ENCODE measurements at places on chromosomes 5 and 9.
A peak's percentile ranks its signal among the peaks of the same experiment; 100 is the strongest.

GRCh38 chr5:121667292-121667691, 184.4 kb upstream of the FTMT start:
- no peak for DNase-seq

- peak; percentile 60 for DNase-seq
Measured at GRCh38 chr5:757931-758697, 26.4 kb downstream of the ZDHHC11B start.

DNA sequence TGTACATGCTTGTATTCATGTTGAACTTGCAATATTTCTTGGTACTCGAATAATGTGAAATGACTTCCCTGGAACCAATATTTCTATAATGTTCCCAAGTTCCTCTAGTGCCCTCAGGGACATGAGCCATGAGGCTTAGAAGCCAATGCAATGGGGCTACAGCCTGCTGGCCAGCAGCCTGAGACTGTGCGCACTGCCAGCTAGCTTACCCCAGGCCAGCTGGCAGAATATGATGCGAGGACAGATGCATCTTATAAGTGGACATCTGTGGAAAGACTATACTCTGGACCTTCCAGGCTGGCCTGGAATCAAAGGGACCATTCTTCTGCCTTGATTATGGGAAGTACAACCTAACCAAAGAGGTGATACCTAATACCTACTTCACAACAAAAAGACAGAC, 1862.0 kb upstream of the ACO1 start:
- no peak for DNase-seq

DNA sequence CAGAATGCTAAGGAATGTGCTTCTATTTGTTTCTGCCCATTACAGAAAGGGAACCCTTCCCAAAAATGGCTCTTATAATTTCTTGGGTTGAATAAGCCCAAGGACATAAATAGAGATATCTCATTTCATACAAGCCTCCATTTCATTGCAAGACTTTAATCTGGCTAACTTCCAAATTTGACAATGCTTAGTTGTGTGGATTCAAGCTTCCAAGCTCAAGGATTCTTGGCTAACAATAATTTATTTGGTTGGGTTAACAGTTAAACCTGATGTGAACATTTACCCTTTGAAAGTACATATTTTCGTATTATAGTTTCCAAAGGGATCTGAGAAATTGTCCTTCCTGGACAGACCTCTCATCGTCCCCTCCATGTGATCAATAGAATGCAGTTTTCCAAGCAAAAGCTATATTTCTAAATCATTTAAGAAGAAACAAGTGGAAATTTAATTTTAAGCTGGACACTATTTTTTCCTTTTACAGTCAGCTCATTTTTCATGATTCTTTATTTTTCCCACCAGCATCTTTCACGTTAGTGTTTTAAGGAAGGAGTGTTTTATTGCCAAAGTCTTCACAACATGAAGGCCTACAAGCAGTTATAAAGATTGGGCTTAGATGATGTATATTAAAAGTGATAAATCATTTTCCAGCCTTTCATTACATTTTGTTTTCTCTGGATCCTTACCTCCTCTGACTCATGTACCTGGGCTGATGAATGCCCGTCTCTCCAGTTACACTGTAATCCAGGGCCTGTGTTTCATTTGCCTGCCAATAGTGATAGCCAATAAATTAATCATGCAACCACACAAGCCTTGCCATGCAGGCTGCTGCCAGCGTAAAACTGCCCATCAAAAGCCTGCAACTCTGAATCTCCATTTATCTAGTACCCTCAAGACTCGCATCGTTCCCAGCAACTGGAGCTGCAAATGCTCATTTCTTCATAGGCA, 176.7 kb downstream of the NTRK2 start:
- DNase-seq, result no peak

DNA sequence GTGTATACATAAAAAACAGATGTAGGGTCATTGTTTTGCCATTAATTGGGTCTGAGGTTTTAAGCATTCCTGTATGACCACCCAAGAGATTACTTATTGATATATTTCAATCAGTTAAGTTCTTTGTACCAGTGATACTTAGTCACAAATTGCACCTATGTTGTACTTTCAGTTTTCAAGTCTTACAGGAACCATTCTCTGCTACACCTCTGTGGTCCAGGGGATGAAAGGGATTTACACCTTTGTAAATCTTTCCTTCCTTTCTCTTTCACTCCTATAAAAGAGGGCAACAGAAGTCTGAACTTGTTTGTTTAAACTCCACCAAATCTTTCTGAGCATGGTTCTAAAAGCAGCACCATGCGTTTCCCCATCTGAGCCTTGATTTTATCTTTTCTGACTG, 86.1 kb downstream of the DEPDC1B start:
- DNase-seq, result no peak

- DNase-seq, result no peak
Measured at GRCh38 chr9:35981699-35982098, 23.7 kb upstream of the OR2S2 start.

DNA sequence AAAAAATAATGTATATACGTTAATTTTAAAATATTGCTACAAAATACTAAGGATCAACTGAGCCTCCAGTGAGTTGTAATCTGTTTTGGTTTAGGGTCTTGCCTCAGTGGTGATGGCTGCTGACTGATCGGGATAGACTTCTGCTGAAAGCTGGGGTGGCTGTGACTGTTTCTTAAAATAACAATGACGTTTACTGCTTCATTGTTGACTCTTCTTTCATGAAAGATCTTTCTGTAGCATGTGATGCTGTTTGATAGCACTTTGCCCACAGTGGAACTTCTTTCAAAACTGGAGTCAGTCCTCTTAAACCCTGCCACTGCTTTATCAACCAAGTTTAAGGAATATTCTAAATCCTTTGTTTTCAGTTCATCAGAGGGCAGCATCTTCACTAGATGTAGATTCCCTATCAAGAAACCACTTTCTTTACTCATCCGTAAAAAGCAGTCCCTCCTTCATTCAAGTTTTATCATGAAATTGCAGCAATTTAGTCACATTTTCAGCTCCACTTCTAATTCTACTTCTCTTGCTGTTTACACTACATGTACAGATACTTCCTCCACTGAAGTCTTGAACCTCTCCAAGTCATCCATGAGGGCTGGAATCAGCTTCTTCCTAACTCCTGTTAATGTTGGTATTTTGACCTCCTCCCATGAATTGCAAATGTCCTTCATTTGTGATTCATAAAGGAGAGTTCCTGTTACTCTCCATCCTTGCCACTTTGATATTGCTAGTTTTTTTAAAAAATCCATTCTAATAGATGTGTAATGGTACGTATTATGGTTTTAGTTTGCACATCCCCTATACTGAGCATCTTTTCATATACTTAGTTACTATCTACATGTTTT, 41.5 kb upstream of the PTPDC1 start:
- no peak for DNase-seq

GRCh38 chr5:136364307-136364706, 1.0 kb downstream of the TRPC7 start:
- DNase-seq, result no peak

DNA sequence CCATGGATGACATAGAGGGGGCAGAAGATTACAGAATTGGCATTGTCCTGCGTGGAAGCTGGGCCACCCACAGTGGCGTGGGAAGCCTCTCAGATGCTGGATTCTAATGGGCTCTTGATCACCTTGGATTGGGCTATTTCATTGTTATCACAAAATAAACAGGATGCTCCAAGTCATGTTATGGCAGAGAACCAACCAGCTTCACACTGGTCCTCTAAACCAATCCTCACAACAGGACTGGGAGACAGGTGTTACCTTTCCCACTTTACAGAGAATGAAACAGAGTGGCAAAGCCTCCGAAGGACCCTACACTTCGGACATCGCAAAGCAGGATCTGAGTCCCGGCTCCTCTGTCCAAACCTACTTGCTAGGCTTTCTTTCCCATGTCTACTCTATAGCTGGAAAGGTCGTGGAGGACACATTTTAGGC, 455 bp upstream of the SMIM3 start:
- DNase-seq, result no peak

DNA sequence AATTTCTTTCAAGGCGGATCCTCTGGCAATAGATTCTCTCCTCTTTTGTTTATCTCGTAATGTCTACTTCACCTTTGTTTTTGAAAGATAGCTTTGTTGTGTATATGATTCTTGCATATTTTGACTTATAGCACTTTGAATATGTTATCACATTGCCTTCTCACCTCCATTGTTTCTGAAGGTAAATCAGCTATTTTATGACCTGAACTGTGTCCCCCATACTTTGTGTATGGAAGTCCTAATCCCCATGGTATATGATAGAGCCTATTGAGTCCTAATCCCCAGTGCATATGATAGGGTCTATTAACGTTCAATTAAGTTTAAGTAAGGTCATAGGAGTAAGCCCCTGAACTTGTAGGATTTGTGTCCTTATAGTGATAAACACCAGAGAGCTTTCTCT, 910.2 kb upstream of the NUDT12 start:
- no peak for DNase-seq

DNA sequence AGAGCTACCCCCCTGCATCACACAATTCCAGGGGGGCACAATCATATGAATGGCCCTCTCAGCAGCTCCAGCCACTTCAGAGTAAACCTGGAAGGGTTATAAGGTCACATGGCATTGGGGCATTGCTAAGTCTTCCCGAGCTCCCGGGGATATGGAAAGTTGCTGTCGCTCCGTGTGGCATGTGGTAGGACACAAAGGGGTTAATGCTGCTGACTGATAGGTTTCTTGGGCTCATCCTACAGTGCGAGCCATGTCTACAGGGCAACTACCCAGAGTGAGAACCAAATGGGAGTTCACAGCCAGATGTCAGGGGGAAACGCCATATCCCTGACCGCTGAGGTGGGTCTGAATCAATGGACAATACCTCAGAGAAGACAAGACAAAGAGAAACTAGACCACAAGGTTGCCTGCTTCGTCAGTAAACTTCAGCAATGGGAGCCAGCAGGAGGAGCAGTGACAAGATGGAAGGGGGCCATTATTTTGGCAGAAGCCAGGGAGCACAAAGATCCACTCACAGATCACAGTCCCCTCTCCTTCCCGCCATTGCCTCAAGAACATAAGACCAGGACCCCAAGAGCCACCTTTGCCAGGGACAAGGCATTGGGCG, 52.4 kb upstream of the SHISAL2B start:
- DNase-seq, result no peak

- DNase-seq, result no peak
Measured at GRCh38 chr9:38107405-38107804, 38.4 kb upstream of the SHB start.

GRCh38 chr9:112887381-112887780, 3.3 kb downstream of the SLC46A2 start:
- peak; percentile 16 for DNase-seq

GRCh38 chr5:163475411-163475810, 15.0 kb downstream of the HMMR start:
- no peak for DNase-seq

- no peak for DNase-seq
Measured at GRCh38 chr9:25917731-25918362, 239.6 kb upstream of the TUSC1 start.

GRCh38 chr5:98749046-98749445, 24.4 kb upstream of the RGMB start:
- no peak for DNase-seq

DNA sequence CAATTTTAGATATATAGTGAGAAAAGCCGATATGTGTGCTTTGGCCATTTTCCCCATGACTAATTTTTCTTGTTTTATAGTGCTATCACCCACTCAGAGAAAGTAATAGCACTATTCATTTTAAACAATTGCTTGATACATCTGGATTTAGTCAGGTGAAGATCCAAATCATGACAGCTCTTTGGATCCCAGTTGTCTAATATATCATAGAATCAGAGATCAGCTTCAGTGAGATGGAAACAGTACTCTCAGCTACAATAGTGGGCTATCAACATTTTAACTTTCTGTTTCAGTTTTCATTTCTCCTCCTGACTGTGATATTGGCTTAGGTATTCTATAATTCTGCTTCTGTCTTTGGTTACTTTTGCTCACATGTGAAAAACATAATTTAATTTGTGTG, 38.7 kb downstream of the VCAN start:
- no peak for DNase-seq

GRCh38 chr5:171970826-171971225, 35.6 kb downstream of the FBXW11 start:
- no peak for DNase-seq

GRCh38 chr5:173764332-173765028, 123.7 kb upstream of the CPEB4 start:
- DNase-seq, result peak; percentile 61

DNA sequence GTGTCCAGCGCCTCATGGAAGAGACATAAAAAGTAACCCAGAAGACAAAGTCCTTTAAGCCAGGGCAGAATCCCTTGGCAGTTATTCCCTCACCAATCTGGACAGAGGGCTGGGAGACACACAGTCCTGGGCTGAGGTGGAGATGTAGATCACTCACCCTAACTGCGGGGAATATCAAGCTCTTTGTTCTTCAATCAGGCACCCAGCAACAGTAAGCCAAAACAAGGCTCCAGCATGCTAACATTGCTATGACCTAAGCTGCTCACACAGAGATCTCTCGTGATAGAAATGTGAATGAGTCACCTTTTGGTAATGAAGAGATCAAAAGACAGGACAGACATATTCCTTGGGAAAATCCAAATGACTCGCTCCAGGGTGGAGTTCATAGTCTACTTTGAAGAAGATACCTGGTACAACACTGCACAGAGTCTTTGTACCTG, 101.3 kb downstream of the FBN2 start:
- DNase-seq, result no peak

DNA sequence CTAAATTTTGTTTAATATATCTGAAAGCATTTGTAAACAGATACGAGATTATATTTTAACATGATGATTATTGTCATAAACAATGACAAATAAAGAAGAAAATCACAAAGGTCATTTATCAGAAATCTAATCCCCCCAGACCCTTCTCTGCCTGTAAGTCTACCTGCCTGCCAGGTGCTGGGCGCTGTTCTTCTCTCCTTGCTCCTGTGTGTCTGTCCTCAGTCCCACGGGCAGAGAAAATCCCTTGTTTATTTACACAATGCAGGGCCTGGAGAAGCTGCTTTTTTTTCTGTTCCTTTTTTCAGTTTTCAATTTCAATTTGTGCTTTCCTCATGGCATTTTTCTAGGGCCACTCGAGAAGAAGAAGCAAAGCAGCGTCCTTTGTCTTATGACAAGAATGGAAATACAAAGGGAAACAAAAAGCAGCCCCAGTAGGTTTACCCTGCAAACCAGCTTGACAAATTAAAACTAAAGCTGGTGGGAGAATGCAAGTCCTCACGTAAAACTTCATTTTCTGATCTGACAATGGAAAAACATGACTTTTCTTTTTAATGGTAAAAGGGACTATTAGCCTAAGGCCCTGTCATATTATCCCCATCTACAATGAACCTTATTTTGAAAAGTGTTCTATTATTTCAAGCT, 282.4 kb upstream of the KLF9 start:
- DNase-seq, result no peak

Data from transverse colon (tissue), 4 donors.